ENCODE measurements at places on chromosomes 11 and 22.

- DNase-seq = no peak
Measured at GRCh38 chr11:3226846-3227567, 5.2 kb downstream of the MRGPRE start.

- DNase-seq = no peak
Measured at GRCh38 chr22:20316844-20317401, 2.9 kb downstream of the DGCR6L start.

DNA sequence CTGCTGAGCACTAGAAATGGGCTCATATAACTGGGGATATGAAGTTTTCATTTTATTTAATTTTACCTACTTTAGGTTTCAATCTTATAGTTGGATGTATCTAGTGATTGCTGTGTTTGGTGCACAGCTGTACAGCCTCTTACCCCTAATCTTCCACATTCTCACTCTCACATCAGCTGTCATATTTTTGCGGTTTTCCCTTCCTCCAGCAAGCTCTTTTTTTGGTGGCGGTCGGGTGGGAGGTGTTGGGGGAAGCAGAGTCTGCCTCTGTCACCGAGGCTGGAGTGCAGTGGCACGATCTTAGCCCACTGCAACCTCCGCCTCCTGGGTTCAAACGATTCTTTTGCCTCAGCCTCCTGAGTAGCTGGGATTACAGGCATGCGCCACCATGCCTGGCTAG, 445.1 kb upstream of the ISX start:
- DNase-seq = no peak

GRCh38 chr11:126494831-126495230, 139.3 kb downstream of the ST3GAL4 start:
- no peak for DNase-seq

DNA sequence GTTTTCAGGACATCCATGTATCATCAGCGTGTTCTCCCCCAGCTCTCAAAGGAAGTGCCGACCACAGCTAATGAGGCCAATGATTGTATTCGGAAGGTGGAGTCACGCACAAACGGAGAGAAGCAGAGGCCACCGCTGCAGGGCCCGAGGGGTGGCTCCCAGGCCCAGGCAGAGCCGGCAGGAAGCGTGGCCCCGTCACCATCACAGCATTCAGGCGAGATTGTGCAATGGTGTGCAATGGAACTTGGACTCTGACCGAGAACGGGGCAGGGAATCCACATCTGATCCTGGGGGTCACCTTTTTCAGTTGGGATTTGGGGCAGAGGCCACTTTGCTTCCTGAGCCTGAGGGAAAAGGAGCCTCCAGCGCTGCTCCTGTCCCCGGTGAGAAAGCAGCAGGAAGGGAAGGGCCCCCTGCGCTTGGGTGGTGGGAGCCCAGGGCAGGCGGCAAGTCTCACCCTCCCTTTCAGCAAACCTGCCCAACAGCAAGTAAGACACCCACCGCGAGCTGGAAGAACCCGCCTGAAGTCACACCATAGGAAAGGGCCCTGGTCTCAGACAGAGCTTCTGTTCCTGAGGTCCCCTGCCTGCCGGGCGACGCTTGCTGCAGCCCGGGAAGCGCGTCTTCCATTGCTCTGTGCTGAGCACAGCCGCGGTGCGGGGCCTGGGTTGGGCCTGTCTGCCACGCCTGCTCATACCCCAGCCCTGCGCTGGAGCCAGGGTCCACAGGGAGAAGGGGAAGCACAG, 1430.7 kb downstream of the BRD1 start:
- no peak for DNase-seq

GRCh38 chr11:92861634-92862033, 107.8 kb upstream of the MTNR1B start:
- DNase-seq = no peak

GRCh38 chr11:111963931-111964340, 26.8 kb downstream of the DIXDC1 start:
- DNase-seq = no peak

DNA sequence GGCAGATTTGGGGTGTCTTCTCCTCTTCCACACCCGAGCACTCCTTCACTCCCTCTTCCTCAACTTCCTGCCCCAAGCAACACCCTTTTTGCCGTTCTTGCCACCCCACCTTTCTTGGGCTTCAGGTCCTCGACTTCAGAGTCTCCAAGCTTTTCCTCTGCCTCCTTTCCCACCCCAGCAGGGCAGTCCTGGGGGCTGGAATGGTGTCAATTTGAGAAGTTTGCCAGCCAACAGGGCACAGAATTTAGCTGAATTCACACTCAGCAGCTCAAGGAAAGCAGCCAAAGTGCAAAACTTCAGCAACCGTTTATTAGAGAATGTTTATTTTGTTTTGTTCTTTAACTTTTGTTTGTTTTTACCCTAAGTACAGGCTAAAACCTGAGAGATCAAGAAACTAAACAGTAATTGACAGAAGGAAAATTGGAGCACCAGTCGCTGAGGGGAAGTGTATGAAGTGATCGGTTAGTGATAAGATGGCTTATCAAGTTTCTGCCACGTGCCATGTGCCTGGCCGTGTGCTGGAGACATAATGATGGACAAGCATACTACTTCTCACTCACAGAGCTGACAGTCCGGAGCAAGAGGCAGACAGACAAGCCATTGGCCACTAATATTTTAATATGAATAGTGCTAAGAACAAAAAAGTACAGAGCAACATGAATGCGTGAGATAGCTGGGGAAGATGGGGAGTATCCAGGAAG, 44.4 kb downstream of the AHNAK start:
- no peak for DNase-seq

DNA sequence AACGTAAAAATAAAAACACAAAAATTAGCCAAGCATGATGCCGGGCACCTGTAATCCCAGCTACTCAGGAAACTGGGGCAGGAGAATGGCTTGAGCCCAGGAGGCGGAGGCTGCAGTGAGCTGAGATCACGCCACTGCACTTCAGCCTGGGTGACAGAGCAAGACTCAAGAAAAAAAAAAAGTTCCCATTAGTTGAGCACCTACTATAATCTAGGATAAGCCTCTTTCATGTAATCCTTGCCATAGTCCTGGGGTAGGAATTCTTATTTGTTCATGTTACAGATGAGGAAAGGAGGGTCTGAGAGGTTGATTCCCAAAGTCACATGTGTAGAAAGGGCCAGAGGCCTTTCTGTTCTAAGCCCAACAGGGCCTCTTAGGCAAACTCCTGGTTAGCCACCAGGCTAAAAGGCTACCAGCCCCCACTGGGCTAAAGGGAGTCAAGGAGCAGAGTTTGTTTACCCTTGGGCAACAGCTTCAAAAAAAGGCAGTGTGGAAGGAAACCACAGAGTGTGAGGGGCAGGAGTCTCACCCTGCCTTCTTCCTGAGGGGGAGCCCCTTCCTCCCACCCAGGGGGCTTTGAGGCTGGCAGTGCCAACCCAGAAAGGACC, 21.6 kb upstream of the CSNK1E start:
- DNase-seq = no peak

- DNase-seq = no peak
Measured at GRCh38 chr11:58179648-58180047, 9.2 kb upstream of the OR9Q2 start.

GRCh38 chr22:46500201-46500600, 37.2 kb downstream of the CELSR1 start:
- no peak for DNase-seq

Measured in GM03348 (cell line).